Right atrium auricular region (tissue), 2 donors: ENCODE measurements at places on chromosomes 4 and X. TPM values are rescaled to one million over a fixed set of nuclear protein-coding genes. Genes with fewer than 3 reads are reported as not detected.
A peak's percentile ranks its signal among the peaks of the same experiment; 100 is the strongest.

DNA sequence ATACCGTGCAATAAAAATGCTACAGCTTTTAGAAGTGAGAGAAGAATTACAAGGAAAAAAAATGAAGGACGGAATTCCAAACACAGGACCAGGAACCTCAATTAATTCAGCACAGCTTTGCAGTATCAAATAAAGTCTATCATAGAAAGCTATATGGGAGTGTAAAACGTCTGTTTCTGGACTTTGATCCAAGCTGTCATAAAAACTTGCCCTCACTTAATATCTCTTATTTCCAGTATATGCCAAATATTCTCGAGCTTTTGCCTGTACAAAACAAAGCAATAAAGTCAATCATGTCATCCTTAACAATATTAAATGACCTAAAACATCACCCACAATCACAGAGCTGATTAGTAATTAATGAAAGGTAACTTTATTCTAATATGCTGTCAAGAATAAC, 4.2 kb downstream of the PDE5A start:
- H3K4me3 ChIP-seq: no peak overlapping the region
- no peaks in the 10 kb centered on the region for H3K36me3 ChIP-seq
- no peaks in the 10 kb centered on the region for H3K27me3 ChIP-seq
- peaks cover 4% of the 10 kb centered on the region for H3K4me1 ChIP-seq
- no peak for DNase-seq
- peak overlapping the region; percentile 54 for H3K27ac ChIP-seq

- H3K4me1 ChIP-seq: peaks cover 75% of the 10 kb centered on the region
- H3K27me3 ChIP-seq: no peaks in the 10 kb centered on the region
- peak overlapping the region; percentile 90 for H3K27ac ChIP-seq
- no peak for DNase-seq
- H3K4me3 ChIP-seq: no peak overlapping the region
- H3K36me3 ChIP-seq: no peaks in the 10 kb centered on the region
Measured at GRCh38 chr4:113637363-113637762, 124.2 kb downstream of the CAMK2D start.

CYLC1 gene
- total RNA-seq: not detected

- H3K27ac ChIP-seq: no peak overlapping the region
- H3K4me1 ChIP-seq: no peaks in the 10 kb centered on the region
- no peaks in the 10 kb centered on the region for H3K27me3 ChIP-seq
- H3K36me3 ChIP-seq: no peaks in the 10 kb centered on the region
- no peak overlapping the region for H3K4me3 ChIP-seq
Measured at GRCh38 chrX:129996120-129996519, 13.7 kb downstream of the BCORL1 start.

GRCh38 chr4:14262221-14262620, 634.7 kb upstream of the BOD1L1 start:
- H3K4me1 ChIP-seq: no peaks in the 10 kb centered on the region
- no peak overlapping the region for H3K4me3 ChIP-seq
- H3K36me3 ChIP-seq: no peaks in the 10 kb centered on the region
- no peak overlapping the region for H3K27ac ChIP-seq
- H3K27me3 ChIP-seq: no peaks in the 10 kb centered on the region

ADH1B gene
- 111 TPM for total RNA-seq

GRCh38 chr4:54819034-54819433, 161.3 kb downstream of the KIT start:
- no peak overlapping the region for H3K27ac ChIP-seq
- H3K27me3 ChIP-seq: no peaks in the 10 kb centered on the region
- H3K4me3 ChIP-seq: no peak overlapping the region

- H3K27me3 ChIP-seq: no peaks in the 10 kb centered on the region
- H3K4me1 ChIP-seq: no peaks in the 10 kb centered on the region
- no peaks in the 10 kb centered on the region for H3K36me3 ChIP-seq
- no peak for DNase-seq
- no peak overlapping the region for H3K27ac ChIP-seq
Measured at GRCh38 chr4:154928640-154929257, 147.7 kb downstream of the RBM46 start.
